Amniotic stem cell (primary cell): ENCODE measurements at places on chromosomes 16 and 17.
A peak's percentile ranks its signal among the peaks of the same experiment; 100 is the strongest.

- DNase-seq: no peak
Observed at GRCh38 chr16:27351989-27352388, 38.2 kb downstream of the IL4R start.

DNA sequence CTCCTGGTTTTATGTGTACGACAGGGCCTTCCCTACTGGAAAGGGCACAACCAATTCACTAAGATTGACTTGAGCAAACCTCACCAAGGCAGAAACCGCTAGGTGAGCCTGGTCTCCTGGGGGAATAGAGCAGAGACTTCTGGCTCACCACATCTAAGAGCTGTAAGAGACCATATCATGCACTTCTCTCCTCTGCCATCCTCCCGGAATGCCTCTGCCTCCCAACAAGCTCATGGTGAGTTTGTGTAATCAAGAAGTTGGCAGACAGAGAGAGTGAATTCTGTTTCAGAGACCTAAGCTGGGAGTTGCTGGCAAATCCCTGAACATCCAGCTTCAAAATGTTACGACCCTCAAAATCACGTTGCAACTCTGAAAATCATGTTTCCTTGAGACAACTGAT lies 154.8 kb downstream of the SLC39A11 start:
- no peak for DNase-seq

DNA sequence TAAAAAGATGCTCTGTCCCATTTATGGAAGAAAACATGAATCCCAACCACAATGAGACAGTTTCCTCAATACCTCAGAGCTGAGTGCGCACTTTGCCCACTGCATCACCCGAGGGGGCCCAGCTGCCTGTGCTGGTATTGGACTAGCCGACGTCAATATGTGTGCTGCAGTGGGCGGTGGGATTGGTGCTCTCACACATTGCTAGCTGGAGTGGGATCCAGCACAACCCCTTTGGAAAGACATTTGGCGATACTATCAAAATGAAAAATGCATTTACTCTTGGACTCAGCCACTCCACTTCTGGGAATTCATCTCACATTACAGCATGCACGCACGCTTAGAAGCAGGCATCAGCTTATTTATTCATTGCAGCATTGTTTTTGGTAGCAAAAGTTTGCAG lies 289.2 kb upstream of the FOXF1 start:
- no peak for DNase-seq

GRCh38 chr16:14485121-14485551 lies 144.9 kb downstream of the PARN start:
- DNase-seq: no peak

DNA sequence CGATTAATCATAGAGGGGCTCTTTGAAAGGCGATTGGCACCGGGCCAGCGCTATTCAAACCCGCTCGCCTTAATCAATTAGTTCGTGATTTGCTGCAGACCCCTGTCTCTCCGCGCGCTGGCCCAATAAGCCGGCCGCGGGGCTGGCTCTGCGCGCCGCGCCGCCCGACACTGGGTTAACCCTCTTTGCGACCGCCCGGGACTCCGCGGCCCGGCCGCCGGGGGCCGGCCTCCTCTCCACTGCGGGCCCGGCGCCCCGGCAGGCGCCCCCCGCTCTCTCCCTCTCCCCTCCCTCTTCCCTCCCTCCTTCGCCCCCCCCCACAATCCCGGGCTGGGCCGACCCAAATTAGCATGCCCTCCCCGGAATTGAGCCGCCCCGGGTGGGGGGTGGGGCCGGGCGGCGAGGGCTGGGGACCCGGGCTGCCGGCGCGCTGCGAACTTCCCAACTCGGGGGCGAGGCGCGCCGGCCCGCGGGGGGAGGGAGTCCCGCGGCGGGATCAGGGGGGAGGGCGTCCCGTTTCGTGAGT lies 428 bp upstream of the SALL1 start:
- peak; percentile 69 for DNase-seq

DNA sequence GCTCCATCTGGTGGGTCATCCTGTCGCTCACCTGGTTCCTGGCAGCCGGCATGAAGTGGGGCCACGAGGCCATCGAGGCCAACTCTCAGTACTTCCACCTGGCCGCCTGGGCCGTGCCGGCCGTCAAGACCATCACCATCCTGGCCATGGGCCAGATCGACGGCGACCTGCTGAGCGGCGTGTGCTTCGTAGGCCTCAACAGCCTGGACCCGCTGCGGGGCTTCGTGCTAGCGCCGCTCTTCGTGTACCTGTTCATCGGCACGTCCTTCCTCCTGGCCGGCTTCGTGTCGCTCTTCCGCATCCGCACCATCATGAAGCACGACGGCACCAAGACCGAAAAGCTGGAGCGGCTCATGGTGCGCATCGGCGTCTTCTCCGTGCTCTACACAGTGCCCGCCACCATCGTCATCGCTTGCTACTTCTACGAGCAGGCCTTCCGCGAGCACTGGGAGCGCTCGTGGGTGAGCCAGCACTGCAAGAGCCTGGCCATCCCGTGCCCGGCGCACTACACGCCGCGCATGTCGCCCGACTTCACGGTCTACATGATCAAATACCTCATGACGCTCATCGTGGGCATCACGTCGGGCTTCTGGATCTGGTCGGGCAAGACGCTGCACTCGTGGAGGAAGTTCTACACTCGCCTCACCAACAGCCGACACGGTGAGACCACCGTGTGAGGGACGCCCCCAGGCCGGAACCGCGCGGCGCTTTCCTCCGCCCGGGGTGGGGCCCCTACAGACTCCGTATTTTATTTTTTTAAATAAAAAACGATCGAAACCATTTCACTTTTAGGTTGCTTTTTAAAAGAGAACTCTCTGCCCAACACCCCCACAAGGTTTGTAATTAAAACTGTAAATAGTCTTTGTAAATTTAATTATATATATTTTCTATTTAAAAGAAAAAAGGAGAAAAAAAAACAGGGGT lies 1.7 kb downstream of the FZD2 start:
- DNase-seq: no peak

GRCh38 chr17:36510636-36511035 lies 24.0 kb downstream of the MYO19 start:
- no peak for DNase-seq

DNA sequence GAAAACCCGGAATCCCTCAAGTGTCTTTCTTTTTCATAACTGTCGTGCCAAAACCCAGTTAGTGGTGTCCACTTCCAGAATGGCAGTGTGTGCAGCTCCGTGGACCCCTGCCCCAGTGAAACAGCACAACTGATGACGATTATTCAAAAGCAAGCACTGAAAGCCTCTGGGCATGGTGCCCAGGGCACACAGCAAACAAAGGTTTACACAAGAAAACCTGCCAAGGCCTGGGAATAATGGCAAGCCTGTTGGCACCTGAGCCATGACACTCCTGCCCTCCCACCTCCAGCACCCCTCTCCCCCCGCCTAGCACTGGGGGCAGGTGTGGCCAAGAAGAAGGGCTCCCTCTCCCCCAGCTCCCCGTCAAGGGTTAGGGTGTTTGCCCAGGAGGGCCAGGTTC lies 2.8 kb downstream of the PKMYT1 start:
- DNase-seq: no peak

DNA sequence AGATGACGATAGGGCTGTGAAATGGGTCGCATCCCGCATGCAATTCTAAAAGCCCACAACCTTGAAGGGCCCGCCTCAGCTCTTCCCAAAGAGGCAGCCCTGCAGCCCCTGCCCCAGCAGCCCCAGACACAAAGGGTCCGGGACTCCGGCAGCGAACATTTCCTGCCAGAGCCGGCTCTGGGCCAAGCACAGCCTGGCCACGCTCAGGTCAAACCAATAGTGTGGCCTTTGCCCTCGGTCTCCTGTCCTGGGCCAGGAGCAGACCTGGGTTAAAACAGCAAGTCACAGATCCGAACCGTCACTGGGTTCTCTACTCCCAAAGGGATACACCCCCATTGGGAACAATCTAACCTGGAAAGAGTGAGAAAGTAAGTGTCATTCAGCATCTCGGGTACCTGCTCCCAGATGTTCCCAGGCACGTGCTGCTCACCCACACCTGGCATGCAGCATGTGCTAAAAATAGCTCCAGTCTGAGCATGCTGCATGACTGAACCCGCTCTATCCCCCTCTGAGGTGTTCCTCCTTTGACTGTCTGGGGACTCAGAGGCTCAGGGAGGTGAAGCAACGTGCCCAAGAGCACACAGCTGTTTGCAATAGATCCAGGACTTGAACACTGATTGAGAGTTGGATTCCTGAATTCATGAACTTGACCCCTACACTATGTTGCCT lies 22.2 kb upstream of the ATP2A3 start:
- no peak for DNase-seq

DNA sequence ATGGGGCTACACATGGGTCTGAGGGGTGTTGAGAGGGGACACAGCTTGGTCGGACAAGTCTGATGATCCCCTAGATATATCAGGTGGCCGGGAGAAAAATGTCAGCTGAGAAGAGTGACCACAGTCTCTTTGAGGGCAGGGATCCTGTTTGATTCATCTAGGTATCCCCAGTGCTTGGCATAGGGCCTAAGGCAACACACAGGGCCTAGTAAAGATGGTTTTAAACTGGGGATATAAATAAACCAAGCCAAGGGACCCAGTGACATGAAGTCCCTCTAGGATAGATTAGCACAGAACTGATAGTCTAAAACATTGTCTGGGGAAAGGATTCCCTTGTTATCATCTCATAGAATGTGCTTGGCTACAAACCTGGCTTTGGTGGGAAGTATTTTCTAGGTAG lies 1.4 kb downstream of the ERCC4 start:
- DNase-seq: no peak
